Stimulated activated CD8-positive, alpha-beta memory T cell treated with anti-CD3 and anti-CD28 coated beads, Interleukin-7, amount 100 ng/mL, for 1 hour (primary cell): ENCODE measurements at places on chromosomes 4 and X.

DNA sequence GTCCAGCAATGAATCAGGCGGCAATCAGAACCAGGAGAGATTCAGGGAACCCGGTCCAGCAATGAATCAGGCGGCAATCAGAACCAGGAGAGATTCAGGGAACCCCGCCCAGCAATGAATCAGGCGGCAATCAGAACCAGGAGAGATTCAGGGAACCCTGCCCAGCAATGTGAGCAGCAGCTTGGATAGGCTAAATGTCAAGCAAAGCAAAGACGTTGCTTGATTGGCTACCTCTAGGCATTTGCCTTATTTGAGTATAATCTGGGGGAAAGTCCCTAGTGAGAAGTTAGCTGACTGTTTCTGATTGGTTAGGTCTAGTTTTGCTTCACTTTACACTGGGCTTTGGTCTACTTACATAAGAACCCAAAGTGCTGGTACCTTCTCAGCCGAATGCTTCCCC, 1212.2 kb upstream of the TENM3 start:
- no peak for DNase-seq

DNA sequence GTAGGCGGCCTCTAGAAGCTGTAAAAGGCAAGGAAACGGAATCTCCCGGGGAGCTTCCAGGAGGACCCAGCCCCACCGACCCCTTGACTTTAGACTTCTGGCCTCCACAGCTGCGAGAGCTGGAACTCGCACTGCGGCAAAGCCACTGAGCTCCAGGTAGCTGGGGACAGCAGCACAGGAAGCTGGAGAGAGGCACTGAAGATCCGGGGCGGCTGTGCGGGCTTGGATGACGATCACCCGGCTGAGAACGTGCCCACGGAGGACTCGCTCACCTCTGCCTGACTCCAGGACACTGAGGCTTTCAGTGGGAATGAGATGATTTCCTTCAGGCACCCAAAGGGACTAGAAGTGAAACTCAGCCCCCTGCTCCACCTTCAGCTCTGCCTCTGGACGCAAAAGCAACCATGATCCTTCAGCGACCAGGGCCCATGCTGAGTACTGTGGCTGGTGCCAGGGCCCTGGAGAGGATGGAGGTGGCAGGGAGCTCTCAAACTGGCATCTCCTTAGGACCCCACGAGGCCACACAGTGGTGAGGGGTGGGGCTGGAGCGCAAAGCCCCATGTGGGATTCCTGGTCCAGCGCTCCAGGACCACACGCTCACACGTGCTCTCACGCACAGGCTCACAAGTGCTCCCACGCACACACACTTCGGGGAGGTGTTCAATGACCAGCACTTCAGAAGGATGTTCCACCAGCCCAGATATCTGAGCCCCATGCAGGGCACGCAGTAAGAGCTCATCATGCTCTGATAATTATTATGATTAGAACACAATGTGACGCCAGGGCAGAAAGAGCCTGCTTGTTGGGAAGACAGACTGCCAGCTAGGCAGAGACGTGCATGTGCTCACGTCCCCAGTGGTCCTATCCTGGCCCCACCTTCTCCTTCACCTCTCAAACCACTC, 47.2 kb downstream of the ADRA2C start:
- DNase-seq, result no peak

GRCh38 chrX:148574237-148574973, 74.0 kb downstream of the AFF2 start:
- DNase-seq, result no peak

- no peak for DNase-seq
Measured at GRCh38 chrX:71923516-71923915, 12.9 kb downstream of the NHSL2 start.

DNA sequence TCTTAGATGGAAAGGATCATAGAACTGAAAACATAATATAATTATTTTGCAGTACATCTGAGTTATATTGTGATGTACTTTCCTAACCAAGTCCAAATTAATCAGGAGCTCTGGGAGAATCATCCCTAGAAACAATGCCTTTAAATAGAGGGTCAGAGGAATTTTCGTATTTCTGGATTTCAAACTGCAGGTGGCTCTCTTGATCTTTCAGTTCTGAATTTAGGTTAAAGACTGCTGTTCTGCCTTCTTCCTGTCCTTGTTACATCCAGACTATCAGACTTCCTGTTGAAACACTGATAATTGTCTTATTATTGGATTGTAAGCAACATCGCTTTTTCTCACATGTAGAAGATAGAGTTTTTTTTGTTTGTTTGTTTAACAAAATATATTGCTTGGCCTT, 142.7 kb downstream of the RPA4 start:
- DNase-seq, result no peak

DNA sequence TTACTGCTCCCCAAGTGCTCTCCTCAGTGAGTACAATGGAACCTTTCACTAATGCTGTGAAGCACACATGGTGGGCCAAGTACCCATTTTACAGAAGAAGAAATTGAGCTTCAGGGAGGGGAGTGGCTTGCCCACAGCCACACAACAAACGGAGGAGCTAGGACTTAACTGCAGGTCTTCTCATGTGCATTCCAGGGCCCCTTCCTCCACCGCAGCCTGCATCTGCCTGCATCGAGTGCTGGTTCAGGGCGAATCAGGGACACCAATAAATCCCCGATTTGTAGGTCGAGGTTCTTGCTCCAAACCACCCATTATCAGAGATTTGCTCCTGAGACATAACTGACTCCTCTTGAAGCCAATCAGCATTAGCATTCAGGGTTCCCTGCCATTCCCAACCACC, 100.9 kb downstream of the MAMLD1 start:
- DNase-seq, result no peak

- no peak for DNase-seq
Measured at GRCh38 chrX:109774706-109775105, 41.6 kb upstream of the ACSL4 start.

- no peak for DNase-seq
Measured at GRCh38 chr4:101500742-101501141, 153.4 kb upstream of the PPP3CA start.

DNA sequence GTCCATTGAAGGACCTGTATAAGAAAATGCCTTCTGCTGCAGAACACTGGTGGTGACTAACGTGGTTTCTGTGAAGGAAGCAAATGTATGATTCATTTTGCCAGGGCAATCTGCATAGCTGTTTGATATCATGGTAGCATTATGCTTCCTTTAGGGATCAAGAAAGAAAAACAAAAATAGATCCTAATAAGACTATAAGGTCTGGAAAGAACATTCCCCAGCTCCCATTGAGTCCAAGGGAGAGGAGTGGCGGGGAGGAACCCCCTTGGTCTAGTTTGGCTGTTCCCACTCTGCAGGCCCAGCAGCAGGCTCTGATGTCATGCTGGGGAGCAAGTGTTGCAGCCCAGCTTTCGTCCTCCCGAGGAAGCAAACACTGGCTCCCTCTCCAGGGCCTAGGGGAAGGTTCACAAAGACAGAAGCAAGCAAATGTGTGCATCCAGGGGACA, 154.5 kb upstream of the GALNT7 start:
- no peak for DNase-seq

DNA sequence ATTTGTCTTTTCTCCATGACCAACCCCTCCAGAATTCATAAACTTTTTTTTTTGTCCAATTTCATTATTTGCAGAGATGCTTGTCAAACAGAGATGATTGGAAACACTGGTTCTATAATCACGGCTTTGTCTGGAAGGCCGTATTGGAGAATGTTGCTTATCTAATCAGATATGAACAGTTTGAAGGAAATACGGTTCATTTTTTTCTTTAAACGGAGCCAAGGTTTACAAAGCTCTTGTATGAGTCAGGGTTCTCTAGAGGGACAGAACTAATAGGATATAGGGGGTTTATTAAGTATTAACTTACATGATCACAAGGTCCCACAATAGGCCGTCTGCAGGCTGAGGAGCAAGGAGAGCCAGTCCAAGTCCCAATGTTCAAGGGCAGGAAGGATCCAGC, 1415.8 kb downstream of the C4orf33 start:
- no peak for DNase-seq

DNA sequence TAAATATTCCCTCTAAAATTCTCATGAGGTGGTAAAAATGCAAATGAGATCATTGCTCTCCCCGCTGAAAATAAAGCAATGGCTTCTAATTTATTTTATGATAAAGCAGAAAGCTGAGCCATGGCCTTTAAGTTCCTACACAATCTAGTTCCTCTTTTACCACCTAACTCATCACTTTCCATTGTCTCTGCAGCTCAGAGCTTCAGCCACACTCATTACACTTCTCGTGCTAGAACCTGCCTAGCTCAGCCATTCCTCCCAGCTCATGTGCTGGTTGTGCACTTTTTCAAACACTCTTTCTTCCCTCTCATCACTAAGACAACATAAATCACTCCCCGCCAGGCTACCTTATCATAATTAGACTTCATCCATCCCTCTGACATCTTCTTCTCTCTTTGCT, 1112.1 kb upstream of the PRKX start:
- no peak for DNase-seq

DNA sequence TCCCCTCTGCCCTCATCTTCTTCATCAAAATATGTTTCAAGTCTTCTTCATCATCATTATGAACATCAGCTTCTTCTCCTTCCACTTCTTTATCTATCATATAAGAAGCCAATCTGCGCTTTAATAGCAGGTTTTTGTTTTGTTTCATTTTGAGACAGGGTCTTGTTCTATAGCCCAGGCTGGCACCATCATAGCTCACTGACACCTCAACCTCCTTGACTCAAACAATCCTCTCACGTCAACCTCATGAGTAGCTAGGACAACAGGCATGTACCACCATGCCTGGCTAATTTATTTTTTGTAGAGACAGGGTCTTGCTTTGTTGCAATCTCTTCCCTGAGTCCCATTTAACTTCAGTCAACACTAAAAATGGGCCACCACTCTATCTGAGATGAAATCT, 27.0 kb downstream of the PRDM5 start:
- DNase-seq, result no peak

DNA sequence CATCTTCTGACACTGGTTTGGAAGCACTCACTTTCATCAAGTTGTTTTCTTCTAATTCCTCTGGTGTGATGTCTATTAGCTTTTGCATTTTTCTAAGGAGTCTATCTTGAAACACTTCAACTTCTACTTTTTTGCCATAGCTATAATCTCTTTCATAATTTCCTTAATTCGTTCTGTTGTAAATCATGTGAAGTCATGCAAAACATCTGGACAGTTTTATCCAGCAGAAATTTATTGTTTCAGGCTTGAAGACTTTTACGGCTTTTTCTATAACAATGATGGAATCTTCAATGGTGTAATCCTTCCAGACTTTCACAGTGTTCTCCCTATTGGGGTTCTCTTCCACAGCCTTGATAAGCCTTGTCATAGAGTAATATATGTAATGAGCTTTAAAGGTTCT, 74.9 kb upstream of the PABPC4L start:
- no peak for DNase-seq

DNA sequence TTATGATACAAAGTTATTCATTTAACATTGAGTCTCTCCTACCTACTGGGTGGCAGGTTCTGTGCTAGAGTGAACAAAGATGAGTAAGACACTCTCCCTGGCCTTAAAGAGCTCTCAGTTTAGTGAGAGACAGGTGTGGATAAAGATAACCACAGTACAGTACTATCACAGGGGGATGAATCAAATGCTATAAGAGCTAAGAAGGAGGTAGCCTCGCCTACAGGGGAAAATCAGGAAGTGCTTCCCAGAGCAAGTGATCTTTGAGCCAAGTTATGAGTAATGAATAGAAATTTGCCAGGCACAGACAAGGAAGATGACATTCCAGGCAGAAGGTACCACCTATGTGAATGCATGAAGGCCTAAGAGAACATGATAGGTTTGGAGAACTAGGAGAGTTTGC, 3.4 kb upstream of the IGBP1 start:
- DNase-seq, result no peak

DNA sequence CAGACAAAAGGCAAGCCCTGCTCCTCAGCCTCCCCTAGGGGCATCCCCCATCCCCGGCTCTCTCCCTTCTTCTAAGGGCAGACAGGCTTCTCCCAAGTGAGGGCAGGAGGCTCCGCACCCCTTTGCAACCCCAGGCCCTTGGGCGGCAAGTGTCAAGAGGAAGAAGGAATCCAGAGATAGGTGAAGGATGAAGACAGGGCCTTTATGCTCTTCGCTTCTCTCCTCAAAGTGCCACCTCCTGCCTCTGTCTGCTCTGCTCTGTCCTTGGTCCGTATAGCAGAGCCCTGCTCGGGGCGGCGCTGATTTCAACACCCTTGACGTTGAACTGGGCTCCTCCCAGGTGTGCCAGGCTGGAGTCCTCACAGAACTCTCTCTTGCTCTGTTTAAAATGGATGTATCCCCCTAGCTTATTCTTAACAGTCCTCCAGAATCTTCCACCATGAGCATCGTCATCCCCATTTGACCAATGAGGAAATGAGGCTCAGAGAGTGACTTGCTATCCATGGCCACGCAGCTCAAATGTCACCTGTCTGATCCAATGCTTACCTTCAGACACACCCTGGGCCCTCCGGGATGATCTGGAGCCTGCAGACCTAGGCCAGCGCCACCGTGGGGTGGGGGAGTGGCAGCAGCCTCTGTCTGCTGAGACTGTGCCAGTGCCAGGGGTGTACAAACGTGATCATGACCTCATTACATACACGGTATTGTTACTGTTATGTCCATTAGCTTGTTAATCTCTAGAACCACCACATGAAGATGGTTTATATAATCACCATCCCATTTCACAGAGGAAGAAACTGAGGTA, 99.8 kb downstream of the PHKA2 start:
- DNase-seq, result no peak

DNA sequence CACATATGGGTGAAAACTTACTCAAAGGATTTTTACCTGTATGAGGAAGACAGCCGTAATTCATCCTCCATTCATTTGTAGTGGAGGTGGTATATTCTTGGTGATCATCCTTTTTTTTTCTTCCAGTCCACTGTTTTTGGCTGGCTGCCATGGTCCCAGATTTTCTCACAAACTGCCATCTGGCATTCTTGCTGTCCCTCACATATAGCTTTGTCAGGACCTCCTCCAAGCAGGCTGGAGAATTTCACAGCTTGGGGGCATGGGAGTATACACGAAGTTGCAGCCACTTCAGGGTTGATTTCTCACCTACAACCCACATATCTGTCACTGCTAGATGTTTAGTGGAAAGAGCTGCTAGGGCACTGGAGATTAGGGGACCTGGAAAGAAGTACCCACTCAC, 401.0 kb downstream of the IL1RAPL1 start:
- DNase-seq, result no peak

DNA sequence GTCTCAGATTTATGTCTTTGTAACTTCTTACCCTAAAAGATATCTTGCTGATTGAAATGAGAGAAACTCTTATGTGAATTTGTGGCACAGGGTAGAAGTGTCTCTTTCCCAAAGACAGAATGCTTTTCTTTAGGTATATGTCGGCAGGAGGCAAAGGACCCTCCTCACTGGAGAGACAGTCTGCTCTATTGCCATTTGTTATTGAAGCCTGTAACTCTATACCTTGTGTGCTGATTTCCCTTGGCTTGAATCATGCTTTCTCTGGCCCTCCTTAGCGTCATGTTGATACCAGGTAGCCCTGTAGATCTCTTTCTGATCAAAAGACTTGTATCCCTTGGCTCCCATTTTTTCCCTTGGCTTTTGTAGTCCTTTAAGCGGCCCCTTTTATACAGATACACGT, 284.3 kb downstream of the CXXC4 start:
- DNase-seq, result no peak

DNA sequence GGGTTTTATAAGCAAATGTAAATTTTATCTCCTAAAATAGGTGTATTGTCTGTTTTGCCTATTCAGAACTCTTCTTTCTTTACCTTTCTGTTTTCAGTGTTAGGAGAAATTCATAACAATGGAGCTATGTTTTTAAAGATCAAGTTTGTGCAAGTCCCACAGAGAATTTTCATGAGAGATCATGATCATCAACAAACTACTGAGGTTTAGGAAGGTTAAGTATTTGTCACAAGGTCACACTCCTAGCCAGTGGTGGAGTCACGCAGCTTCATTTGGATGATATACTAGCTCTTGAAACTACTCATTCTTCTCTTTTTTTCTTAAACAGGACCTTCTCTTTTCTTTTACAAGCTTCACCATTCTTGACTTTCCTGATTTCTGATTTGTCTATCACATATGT, 892.6 kb upstream of the FRG1 start:
- DNase-seq, result no peak
